ENCODE measurements at places on chromosomes 1 and 21.

DNA sequence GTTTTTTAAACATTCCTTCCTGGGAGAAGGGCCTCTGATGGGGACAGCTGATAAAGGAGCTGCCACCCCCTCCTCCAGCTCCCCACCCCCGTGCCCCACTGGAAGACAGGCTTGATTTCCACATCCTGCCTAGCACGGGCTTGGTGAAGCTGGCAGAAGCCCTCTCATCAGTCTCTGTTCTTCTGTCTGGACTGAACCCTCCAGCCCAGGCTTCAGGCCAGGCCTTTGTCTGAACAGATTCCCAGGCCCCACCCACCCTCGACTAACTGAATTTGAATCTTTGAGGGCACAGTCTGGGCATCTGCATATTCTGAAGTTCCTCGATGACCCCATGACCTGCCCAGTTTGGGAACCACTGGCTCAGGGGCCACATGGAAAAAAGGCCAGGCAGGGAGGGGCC, 75.3 kb downstream of the CD58 start:
- no peak for ATAC-seq

GRCh38 chr1:233135833-233136232, 159.7 kb downstream of the PCNX2 start:
- ATAC-seq = no peak

GRCh38 chr1:69919129-69919921, 286.1 kb downstream of the LRRC40 start:
- ATAC-seq = no peak

- ATAC-seq = no peak
Measured at GRCh38 chr1:221841251-221841982, 99.5 kb upstream of the DUSP10 start.

GRCh38 chr1:19437891-19438294, 47.4 kb downstream of the CAPZB start:
- ATAC-seq = no peak

DNA sequence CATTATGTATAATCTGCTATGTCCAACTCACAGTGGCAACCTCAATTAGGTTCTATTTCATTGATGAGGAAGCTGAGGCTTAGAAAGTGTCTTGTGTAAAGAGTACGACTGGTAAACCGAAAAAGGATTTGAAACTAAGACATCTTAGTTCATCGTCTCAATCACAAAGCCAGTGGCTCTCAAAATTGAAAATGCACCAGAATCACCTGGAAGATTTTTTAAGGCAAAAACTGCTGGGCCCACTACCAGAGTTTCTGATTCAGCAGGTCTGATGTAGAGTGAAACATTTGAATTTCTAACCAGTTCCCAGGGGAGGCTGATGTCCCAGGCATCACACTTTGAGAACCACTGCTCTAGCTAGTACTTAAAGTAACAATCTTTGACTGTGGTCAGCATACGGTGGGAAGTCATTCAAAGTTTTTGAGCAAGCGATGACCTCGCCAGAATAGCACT, 5.2 kb upstream of the LRRC53 start:
- ATAC-seq = no peak

DNA sequence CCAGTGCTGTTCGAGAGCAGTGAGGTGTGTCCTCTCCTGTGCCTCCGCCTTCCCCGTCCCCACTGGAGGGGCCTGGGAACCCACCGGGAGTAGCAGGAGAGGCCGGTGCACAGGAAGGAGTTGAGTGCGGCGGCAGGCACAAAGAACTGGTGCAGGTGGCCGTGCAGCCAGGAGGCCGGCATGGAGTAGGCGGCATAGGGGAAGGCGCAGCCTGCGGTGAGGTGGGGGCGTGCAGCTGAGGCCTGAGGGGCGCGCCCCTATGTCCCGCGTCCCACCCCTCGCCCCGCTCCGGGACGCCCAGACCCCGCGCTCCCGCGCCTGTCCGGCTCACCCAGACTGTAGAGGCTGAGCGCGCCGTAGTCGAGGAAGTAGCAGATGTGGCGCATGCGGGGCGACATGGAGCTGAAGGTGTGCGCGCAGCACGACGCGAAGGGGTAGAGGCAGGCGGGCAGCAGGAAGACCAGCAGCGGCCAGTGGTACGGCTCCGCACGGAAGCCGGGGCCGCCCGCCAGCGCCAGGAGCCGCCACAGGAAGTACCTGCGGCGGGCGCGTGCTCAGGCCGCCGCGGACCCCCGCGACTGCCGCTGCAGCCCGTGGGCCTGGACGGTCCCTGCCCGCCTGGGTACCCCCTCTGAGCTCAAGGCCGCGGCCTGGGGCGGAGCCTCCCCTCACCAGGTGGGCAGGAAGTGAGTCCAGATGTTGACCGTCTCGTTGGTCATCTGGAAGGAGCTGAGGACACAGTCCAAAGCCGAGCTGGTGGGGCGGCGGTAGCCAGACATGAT, 2.2 kb downstream of the PAQR6 start:
- peak; percentile 17 for ATAC-seq

GRCh38 chr1:212368073-212368484, 46.6 kb downstream of the PACC1 start:
- ATAC-seq = no peak

- no peak for ATAC-seq
Measured at GRCh38 chr21:18384771-18385170, 18.8 kb downstream of the TMPRSS15 start.

DNA sequence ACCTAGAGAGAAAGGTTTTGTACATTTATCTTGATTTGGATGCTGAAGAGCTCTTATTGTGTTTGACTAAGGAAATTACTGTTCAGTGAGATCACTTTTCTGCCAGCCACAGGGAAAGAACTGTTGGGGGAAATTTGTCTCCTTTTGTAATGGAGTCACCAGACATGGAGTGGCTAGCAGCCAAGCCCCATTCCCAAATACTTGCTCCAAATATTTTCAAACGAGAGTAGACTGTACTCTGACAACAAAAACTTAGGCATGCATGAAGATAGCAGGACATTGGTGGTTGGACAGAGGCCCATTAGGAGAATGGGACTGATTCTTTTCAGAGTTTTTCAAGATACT, 21.1 kb downstream of the IPO9 start:
- ATAC-seq = no peak

DNA sequence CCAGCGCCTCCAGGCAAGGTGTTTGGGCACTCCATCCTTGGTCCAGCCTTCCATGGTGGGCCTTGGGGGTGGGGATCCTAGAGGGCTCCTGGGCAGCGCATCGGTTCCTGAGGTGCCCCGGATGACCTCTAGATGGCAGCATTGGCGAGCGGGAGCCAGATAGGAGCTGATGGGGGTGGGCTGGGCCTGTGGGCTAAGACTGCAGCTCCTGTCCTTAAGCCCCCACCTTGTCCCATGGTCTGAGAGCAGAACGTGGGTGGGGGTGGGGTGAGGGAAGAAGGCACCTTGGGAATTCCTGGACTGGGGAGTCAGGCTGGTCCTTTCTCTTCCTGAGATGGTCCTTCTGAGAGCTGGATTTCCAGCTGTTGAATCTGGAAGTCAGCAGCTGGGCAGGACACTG, 93.4 kb upstream of the CSF3R start:
- ATAC-seq = peak; percentile 80

GRCh38 chr1:218164111-218164929, 120.8 kb upstream of the RRP15 start:
- ATAC-seq = peak; percentile 85

DNA sequence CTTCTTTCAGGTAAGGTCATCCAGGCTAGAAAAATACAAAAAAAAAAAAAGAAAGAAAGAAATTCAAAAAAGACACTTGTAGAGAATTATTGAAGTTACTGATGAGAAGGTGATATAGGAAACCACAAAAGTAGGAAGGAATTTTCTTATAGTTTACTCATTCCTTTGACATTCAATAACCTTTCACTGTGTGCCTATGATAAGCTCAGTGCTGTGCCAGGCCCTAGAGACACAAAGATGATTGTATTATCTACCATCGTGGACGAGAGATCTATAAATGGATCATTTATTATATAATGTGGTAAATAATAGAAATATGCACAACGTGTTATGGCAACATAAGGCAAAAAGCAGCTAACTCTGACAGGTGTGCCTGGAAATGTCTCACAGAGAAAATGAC, 109.6 kb upstream of the NGF start:
- ATAC-seq = no peak

DNA sequence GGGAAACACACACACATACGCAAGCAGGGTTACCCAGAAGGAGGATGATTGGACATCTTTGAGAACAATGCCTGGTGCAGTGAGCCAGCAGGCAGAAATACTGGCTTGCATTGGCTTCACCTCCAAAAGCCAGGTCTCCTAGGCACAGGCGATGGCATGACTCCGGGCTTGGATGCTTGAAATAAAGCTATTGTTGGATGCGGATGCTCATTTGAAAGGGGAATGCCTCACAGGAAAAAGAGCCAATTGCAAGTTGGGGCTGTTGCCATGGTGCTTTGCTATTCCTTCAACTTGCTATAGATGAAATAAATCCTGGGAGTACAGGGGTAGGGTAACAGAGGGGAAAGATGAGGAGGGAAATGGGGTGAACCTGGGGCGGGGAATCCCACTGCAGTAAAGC, 180.7 kb upstream of the SGIP1 start:
- peak; percentile 84 for ATAC-seq

DNA sequence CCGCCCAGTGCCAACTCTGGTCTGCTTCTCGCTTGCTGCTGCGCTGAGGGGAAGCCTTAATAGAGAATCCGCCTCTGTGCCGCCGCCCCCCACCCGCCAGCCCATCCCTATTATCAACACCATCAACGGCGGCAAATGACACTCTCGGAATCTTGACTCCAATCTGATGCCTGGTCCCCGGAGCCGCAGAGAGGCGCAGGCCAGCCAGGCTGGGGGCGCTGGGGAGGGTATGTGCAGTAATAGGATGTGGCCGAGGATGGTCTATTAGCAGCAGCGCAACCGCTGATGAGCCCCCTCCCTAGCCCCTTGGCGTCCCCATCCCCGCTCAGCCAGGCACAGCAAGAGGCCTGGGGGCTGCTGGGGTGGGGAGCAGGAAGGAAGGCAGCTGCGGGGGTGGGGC, 15.1 kb upstream of the DMBX1 start:
- no peak for ATAC-seq

DNA sequence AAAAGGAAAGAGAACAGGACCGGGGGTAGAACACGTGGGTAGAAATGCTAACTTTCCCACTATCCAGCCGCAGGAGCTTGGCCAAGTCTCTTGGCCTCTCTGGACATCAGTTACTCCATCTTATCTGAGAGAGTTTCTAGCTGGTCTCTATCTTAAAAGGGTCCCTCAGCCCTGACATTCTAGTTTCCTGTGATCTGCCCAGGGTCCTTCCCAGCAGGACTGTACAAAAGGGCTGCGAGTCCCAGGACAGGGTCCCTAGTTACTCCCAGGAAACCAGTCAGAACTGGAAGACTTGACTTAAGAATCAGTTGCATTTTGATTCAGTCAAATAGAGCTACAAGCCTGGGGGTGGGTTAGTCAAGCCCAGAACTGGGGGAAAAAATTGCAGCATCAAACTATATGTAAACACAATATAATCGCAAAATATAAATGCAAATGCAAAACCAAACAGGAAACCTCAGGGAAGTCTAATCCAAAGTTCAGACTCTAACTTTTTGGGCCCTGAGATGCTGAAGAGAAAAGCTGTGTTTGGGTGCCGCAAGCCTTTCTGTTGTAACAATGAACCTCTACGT, 2.9 kb downstream of the ASAP3 start:
- no peak for ATAC-seq

DNA sequence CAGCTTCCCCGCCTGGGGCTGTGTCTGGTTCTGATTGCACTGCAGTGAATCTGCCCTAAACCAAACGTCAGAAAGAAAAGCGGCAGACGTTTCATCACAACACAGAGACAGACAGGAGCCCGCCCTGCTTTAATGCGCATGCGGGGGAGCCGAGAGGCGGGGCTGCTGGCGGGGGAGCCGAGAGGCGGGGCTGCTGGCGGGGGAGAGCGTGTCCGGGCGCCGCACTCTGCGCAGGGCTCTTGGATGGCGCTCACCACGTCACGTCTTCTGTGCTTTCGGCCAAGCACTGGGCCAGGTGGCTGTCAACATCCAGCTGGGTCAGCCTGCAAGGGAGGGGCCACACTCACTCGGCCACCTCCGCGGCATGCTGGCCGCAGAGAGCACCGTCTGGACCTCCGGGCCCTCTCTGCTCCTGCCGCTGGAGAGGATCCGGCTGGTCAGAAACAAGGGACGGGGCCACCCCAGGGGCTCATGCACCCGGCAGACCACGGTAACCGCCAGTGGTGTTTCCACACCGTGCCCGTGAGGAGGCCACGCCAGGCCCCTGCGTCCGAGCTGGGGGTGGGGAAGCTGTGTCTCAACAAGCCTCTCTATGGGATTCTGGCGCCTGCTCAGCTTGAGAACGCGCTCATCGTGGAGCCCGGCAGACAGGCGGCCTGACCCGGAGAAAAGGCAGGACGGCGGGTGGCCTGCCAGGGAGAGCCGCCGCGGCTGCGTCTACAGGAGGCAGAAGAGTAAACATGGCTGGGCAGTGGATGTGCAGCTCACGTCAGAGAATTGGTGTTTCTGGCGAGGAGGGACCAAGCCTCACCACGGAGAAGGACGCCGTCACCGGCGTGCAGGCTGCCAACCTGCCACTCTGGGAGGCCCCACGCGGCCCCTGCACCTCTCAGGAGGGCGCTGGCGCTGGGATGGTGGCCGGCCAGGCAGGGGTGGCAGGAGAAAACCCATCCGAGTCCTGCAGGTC, 4.8 kb downstream of the FAAP20 start:
- ATAC-seq = peak; percentile 87

DNA sequence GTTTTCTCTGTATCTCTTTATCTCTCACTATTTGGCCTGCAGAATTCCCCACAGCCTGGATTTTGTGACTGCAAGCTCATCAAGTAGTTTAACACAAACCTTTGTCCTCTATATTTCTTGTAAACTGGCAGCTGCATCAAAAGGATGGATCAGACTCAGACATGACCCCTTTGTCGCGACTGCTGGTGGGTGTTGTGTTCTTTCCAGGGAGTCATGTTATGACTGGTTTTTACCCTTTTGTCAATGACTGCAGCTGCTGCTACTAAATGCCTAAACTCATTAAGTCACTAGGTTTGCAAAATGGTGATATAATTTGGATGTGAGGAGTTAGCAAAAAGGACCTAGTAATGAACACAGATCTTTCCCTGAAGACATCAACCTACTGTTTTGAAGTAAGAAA, 10.2 kb upstream of the TOMM20 start:
- no peak for ATAC-seq

Measured in motor neuron (in vitro differentiated cells).